ENCODE measurements at places on chromosomes 1 and 21.

GRCh38 chr1:24409535-24409934, 4.0 kb downstream of the STPG1 start:
- DNase-seq, result no peak

- no peak for DNase-seq
These were observed 186.7 kb downstream of the PDE4B start for GRCh38 chr1:65979136-65980044.

GRCh38 chr1:190429932-190430331, 47.7 kb downstream of the BRINP3 start:
- no peak for DNase-seq

- DNase-seq, result no peak
These were observed 108.3 kb downstream of the FMN2 start for GRCh38 chr1:240199758-240200645.

DNA sequence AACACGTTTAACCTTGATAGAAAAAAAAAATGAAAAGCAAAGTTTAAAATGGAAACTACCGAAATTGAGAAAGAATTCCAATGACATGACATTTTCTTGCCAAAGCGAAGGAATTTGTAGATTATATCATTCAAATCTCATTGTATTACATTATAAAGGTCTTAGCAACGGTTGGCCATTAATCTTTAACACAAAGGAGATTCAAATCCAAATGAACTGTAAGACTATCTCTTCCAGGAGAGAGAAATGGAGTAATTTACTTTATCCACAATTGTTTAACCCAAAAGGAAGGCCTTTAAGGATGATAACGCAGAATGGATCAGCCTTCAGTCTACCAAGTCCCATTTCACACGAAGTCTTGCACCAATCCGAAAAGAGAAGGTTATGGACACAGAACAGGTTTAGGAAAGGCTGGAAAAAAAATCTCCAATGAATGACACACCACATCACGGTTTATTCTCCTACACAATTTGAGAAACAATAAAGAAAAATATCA, 1.5 kb downstream of the ENAH start:
- no peak for DNase-seq

- no peak for DNase-seq
These were observed 151.9 kb upstream of the CTTNBP2NL start for GRCh38 chr1:112244131-112244530.
